Activated T-cell treated with anti-CD3 and anti-CD28 coated beads, Interleukin-2, amount 50 U/mL, for 24 hours (primary cell): ENCODE measurements at places on chromosomes 16 and 17.
A peak's percentile ranks its signal among the peaks of the same experiment; 100 is the strongest.

GRCh38 chr17:13004336-13004735 is 13.5 kb downstream of the ELAC2 start:
- peak overlapping the region; percentile 32 for H3K27ac ChIP-seq
- H3K4me1 ChIP-seq = peaks cover 2% of the 10 kb centered on the region
- H3K36me3 ChIP-seq = peaks cover 43% of the 10 kb centered on the region
- no peak for DNase-seq

DNA sequence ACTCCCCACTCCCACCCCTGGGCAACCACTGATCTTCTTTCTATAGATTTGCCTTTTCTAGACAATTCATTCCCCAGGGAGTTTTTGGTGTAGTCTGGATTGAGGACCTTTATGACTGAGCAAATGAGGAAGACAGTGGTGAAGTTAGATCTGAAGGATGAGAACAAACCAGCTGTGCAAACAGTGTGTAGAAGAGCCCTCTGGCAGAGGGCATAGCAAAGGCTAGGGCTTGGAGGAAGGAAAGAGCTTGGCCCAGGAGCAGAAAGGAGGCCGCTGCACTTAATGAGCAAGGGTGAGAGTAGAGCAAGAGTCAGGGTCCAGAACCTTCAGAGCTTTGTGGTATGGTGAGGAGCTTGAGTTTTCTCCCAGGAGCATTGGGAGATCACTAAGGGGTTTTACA is 352.7 kb downstream of the CA10 start:
- H3K36me3 ChIP-seq = no peaks in the 10 kb centered on the region
- peaks cover 17% of the 10 kb centered on the region for H3K27me3 ChIP-seq
- no peak overlapping the region for H3K27ac ChIP-seq
- H3K4me1 ChIP-seq = no peaks in the 10 kb centered on the region
- no peak overlapping the region for H3K4me3 ChIP-seq
- DNase-seq = no peak

DNA sequence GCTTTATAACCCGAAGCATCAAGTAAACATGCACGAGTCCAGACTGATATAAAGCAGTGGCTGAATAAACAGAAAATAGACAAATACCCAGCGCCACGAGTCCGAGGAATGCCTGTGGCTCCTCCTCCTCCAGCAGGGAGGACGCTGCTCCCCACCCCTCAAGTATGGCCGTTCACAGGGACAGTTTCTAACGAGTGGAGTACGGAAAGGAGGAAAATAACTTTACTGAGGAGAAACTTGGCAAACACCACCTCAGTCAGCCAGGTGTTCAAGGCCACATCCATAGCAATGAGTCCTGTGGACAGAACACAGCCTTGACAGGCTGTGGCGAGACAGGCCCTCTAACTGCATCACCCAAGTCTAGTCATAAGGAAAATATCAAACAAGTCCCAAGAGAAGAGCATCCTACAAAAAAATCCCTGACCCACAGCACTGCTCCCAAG is 9.2 kb downstream of the ZDHHC7 start:
- peaks cover 53% of the 10 kb centered on the region for H3K4me1 ChIP-seq
- no peaks in the 10 kb centered on the region for H3K27me3 ChIP-seq
- no peak overlapping the region for H3K4me3 ChIP-seq
- H3K36me3 ChIP-seq = peaks cover 44% of the 10 kb centered on the region
- no peak for DNase-seq

- H3K36me3 ChIP-seq = peaks cover 5% of the 10 kb centered on the region
- H3K27me3 ChIP-seq = peaks cover 24% of the 10 kb centered on the region
- H3K4me3 ChIP-seq = no peak overlapping the region
- no peak for DNase-seq
- H3K4me1 ChIP-seq = no peaks in the 10 kb centered on the region
Observed at GRCh38 chr16:46428108-46429061, 192.8 kb downstream of the SHCBP1 start.

DNA sequence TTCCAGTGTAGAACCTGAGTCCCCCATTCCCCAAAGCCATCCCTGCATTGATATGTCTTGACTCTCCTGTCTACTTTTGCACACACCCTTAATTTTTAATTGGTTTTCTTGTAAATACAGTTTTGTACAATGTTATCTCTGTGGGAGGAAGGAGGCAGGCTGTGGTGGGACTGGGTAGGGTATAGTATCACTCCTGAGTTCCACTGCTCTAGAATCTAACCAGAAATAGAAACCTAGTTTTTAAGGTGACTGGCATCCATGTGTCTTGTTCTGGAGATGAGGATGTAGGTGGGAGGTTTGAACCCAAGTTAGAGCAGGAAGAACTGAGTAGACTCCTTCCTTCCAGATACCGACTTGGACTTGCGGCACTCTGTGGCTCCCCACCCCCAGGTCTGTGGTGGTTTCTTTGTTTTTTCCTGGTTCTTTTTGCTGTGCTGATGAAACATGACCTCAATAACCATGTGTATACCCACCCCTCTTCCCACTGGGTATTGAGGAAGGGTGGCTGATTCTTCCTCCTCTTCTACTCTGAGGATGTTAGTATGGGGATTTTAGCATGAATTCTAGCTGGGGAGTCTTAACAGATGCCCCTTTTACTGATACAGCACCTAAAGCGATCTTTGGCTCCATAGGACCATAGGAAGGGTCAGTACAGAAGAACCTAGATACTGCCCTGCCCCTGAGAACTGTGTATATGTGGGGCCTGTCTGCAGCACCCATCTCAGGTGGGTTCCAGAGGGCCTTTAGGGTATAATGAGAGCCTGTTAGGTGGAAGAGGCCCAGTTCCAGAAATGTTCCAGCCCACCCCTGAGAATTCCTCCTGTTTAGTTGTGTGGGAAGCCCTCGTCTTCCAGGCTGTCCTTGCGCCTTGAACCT is 48.7 kb downstream of the SF3B3 start:
- H3K27ac ChIP-seq = peak overlapping the region; percentile 94
- H3K4me1 ChIP-seq = peaks cover 55% of the 10 kb centered on the region
- peaks cover 94% of the 10 kb centered on the region for H3K36me3 ChIP-seq
- DNase-seq = no peak

- no peak overlapping the region for H3K4me3 ChIP-seq
- no peak for DNase-seq
- H3K27ac ChIP-seq = no peak overlapping the region
- no peaks in the 10 kb centered on the region for H3K4me1 ChIP-seq
- H3K27me3 ChIP-seq = peaks cover 17% of the 10 kb centered on the region
Observed at GRCh38 chr17:54864636-54865356, 35.9 kb upstream of the TOM1L1 start.

GRCh38 chr17:65228287-65228686 is 91.1 kb downstream of the RGS9 start:
- H3K4me1 ChIP-seq = peaks cover 38% of the 10 kb centered on the region
- no peaks in the 10 kb centered on the region for H3K36me3 ChIP-seq
- DNase-seq = no peak
- peaks cover 11% of the 10 kb centered on the region for H3K27me3 ChIP-seq
- peak overlapping the region; percentile 59 for H3K4me3 ChIP-seq

GRCh38 chr17:44005527-44006271 is 1.3 kb downstream of the NAGS start:
- H3K27ac ChIP-seq = peak overlapping the region; percentile 76
- DNase-seq = peak; percentile 59
- peaks cover 26% of the 10 kb centered on the region for H3K4me1 ChIP-seq
- H3K36me3 ChIP-seq = peaks cover 11% of the 10 kb centered on the region
- H3K27me3 ChIP-seq = peaks cover 26% of the 10 kb centered on the region

- no peaks in the 10 kb centered on the region for H3K27me3 ChIP-seq
- H3K4me3 ChIP-seq = no peak overlapping the region
- H3K4me1 ChIP-seq = peaks cover 19% of the 10 kb centered on the region
- no peak for DNase-seq
- peaks cover 22% of the 10 kb centered on the region for H3K36me3 ChIP-seq
Observed at GRCh38 chr16:30780549-30780948, 6.5 kb downstream of the ZNF629 start.

- no peaks in the 10 kb centered on the region for H3K27me3 ChIP-seq
- no peaks in the 10 kb centered on the region for H3K36me3 ChIP-seq
- H3K27ac ChIP-seq = no peak overlapping the region
- no peak overlapping the region for H3K4me3 ChIP-seq
Observed at GRCh38 chr16:64434526-64435069, 687.3 kb downstream of the CDH11 start.

- no peak overlapping the region for H3K4me3 ChIP-seq
- H3K27me3 ChIP-seq = no peaks in the 10 kb centered on the region
- peaks cover 6% of the 10 kb centered on the region for H3K4me1 ChIP-seq
Observed at GRCh38 chr16:27991876-27992275, 71.6 kb downstream of the GSG1L start.

DNA sequence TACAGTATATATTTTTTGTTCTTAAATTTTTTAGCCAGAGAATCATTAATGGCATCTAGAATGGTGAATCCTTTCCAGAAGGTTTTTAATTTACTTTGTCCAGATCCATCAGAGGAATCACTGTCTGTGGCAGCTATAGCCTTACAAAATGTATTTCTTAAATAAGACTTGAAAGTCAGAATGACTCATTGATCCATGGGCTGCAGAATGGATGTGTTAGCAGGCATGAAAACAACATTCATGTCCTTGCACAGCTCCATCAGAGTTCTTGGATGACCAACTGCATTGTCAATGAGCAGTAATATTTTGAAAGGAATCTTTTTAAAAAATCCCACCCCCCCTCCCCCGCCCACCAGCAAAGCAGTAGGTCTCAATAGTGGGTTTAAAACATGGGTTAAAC is 51.4 kb downstream of the CACNG1 start:
- H3K4me1 ChIP-seq = peaks cover 50% of the 10 kb centered on the region
- peaks cover 56% of the 10 kb centered on the region for H3K36me3 ChIP-seq
- H3K27me3 ChIP-seq = no peaks in the 10 kb centered on the region
- no peak overlapping the region for H3K4me3 ChIP-seq

- no peaks in the 10 kb centered on the region for H3K4me1 ChIP-seq
- peaks cover 72% of the 10 kb centered on the region for H3K36me3 ChIP-seq
- no peak overlapping the region for H3K4me3 ChIP-seq
- DNase-seq = no peak
- H3K27me3 ChIP-seq = no peaks in the 10 kb centered on the region
- no peak overlapping the region for H3K27ac ChIP-seq
Observed at GRCh38 chr17:39548494-39549225, 59.1 kb downstream of the NEUROD2 start.

DNA sequence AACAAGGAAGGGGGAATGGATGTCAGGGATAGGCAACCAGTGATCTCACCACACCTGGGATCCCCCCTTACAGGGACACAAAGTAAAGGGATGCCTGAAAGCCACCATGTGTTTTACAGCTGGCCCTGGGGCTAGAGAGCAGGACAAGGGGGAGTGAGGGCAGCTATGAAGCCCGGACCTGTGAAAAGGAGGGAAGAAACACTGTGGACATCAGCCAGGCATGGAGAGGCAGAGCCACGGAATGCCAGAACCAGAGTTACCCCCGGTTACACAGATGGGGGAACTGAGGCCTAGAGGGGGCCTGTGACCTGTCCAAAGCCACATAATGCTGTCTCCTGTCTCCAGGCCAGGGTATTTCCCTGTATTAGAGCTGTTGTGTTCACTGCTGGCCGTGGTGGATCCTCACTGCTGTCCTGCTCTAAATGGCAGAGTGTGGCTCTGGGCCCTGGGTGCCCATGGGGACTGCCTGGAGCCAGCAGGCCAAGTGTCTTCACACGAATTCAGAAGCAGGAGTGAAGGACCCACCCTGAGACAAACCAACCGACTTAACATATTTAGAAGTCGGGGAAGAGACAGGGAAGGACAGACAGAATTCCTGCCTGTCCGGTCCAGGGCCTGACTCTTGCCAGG is 29.7 kb upstream of the ITGA3 start:
- H3K4me3 ChIP-seq = no peak overlapping the region
- H3K4me1 ChIP-seq = peaks cover 10% of the 10 kb centered on the region
- peaks cover 39% of the 10 kb centered on the region for H3K27me3 ChIP-seq
- no peaks in the 10 kb centered on the region for H3K36me3 ChIP-seq
- no peak overlapping the region for H3K27ac ChIP-seq

DNA sequence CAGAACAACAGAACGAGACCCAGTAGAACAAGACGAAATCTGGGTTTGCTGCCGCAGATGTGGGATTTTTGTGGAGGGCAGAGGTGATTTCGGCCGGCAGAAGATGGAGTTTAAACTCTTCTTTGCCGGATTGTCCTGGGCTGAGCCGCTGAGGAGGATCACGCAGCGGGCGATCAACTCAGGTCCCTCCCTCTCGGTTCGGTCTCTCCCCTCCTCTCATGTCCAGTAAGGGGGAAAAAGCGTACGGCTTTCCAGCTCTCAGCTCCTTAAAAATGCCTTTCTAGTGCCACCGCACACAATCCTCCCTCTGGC is 2.5 kb downstream of the PHF12 start:
- H3K27me3 ChIP-seq = no peaks in the 10 kb centered on the region
- H3K36me3 ChIP-seq = peaks cover 62% of the 10 kb centered on the region
- DNase-seq = no peak
- H3K4me1 ChIP-seq = peaks cover 48% of the 10 kb centered on the region
- H3K4me3 ChIP-seq = no peak overlapping the region

DNA sequence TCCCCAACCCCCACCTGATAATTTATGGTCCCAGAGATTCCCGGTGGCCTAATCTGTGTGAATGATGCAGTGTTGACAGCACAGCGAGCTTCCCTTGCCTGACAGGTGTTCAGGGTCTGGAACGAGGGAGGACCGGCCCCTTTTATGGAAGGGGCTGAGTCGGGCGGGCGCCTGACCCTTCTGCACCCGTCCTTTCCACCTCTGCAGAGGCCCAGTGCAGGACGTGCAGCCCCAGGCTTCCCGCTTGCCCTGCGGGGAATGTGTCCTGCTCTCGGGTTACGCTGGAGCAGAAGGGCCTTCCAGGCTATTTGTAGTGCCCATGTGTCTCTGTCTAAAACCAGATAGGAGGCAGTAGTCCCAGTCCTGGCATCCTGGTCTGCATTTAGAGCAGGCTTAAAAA is 16.2 kb downstream of the SMTNL2 start:
- no peaks in the 10 kb centered on the region for H3K36me3 ChIP-seq
- no peak for DNase-seq
- peaks cover 8% of the 10 kb centered on the region for H3K27me3 ChIP-seq
- H3K4me3 ChIP-seq = no peak overlapping the region

DNA sequence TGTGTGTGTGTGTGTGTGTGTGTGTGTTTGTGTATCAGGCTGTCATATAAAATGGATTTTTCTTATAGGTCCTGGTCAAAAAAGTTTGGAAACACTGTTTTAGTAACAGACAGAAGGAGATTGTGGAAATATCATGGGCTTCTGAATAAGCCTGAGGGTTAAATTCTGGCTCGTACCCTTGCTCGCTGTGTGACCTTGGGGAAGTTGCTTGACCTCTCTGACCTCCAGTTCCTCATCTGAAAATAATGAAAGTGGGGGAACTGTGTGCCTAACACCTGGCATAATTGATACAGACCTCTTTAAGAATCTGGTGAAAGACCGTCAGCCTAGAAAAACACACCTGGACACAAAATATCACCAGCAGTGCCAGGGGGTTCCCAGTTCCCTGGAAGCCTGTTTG is 25.6 kb upstream of the PIK3R6 start:
- peak overlapping the region; percentile 27 for H3K27ac ChIP-seq
- H3K4me3 ChIP-seq = no peak overlapping the region
- peaks cover 54% of the 10 kb centered on the region for H3K4me1 ChIP-seq
- DNase-seq = no peak
- peaks cover 74% of the 10 kb centered on the region for H3K36me3 ChIP-seq

GRCh38 chr16:5874899-5875298 is 777.3 kb upstream of the EEF2KMT start:
- no peak for DNase-seq
- H3K27ac ChIP-seq = no peak overlapping the region
- no peaks in the 10 kb centered on the region for H3K36me3 ChIP-seq
- no peaks in the 10 kb centered on the region for H3K4me1 ChIP-seq
- peaks cover 3% of the 10 kb centered on the region for H3K27me3 ChIP-seq
- H3K4me3 ChIP-seq = no peak overlapping the region
